Substantia nigra (tissue), 51 donors: ENCODE measurements at places on chromosomes 7 and 10.
A peak's percentile ranks its signal among the peaks of the same experiment; 100 is the strongest.

DNA sequence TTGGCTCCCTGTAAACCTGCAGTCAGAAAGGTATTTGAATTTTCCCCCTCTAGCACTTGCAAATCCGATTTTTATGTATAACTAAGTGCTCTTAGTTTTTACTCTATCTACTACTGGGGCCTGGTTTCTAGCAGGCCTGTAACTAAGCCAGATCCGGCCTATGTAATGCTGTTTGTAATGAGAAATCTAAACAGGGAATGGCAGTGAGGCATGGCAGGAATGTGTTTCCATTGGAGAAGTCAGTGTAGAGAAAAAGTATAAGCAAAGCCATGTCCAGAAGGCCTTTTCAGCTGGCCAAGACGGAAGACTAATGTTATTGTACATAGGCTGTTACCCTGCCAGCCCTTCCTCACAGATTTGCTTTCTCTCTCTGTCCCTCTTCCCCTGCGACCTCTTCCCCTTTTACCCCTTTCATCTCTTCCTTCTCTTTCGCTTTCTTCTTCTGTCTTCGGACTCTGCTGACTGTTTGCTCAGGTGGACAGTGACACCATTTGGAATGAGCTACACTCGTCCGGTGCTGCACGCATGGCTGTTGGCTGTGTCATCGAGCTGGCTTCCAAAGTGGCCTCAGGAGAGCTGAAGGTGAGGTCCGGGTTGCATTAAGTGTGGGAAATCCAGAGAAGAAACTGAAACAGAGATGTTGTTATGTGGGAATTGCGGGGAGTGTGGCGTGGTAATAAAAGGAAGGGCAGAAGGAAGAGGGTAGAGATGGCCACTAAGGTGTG lies 297.5 kb downstream of the HDAC9 start:
- DNase-seq = no peak

GRCh38 chr7:47710201-47710935 lies 128.5 kb upstream of the TNS3 start:
- DNase-seq = no peak

GRCh38 chr10:120972259-120972658 lies 121.1 kb downstream of the WDR11 start:
- no peak for DNase-seq

DNA sequence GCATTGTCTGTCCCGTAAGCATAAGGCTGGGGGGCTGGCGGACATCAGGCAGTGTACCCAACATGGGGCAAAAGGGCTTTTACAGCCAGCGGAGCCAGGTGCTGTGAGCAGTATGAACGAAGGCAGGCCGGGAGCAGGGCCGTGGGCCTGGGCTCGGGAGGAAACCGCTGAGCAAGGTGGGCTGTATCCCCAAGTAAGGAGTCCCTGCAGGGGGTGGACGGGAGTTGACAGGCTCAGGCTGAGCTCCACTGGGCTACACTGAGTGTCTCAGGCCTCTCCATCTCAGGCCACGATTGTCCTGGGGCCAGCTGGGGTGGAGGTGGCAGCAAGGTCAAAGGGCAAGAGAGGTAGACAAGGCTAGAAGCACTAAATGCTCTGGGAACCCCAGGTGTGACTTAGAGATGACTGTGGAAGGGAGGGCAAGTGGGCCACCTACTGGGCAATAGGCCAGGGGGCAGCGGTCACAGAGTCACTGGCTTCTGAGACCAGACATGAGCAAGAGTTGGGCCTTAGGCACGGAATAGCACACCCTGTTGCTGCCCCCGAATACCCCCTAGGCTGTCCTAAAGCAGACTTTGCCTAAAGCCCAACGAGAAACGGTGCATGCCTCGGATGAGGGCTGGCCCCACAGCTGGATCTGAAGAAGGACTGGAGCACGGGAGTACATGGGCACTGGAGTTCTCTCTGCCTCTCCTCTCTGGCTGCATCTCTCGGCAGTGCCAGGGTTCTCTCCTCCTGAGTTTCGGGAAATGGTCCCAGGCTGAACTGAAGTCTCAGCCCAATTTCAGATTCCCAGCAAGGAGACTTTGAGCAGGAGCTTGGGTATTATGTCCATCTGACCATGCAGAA lies 10.8 kb upstream of the RAMP3 start:
- no peak for DNase-seq

GRCh38 chr7:101216860-101217387 lies 457 bp downstream of the PLOD3 start:
- no peak for DNase-seq

DNA sequence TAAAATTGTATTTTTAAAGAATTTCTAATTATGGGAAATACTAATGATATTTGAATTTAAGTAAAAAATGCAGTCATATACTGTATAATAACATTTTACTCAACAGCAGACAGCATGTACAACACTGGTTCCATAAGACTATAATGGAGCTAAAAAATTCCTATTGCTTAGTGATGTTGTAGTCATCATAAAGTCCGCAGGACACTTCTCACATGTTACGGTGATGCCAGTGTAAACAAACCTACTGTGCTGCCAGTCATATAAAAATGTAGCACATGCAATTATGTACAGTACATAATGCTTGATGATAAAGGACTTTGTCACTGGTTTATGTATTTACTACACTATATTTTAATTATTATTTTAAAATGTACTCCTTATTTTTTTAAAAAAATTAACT lies 629.3 kb downstream of the IPMK start:
- DNase-seq = no peak

GRCh38 chr7:29463504-29464158 lies 100.0 kb upstream of the PRR15 start:
- DNase-seq = no peak

DNA sequence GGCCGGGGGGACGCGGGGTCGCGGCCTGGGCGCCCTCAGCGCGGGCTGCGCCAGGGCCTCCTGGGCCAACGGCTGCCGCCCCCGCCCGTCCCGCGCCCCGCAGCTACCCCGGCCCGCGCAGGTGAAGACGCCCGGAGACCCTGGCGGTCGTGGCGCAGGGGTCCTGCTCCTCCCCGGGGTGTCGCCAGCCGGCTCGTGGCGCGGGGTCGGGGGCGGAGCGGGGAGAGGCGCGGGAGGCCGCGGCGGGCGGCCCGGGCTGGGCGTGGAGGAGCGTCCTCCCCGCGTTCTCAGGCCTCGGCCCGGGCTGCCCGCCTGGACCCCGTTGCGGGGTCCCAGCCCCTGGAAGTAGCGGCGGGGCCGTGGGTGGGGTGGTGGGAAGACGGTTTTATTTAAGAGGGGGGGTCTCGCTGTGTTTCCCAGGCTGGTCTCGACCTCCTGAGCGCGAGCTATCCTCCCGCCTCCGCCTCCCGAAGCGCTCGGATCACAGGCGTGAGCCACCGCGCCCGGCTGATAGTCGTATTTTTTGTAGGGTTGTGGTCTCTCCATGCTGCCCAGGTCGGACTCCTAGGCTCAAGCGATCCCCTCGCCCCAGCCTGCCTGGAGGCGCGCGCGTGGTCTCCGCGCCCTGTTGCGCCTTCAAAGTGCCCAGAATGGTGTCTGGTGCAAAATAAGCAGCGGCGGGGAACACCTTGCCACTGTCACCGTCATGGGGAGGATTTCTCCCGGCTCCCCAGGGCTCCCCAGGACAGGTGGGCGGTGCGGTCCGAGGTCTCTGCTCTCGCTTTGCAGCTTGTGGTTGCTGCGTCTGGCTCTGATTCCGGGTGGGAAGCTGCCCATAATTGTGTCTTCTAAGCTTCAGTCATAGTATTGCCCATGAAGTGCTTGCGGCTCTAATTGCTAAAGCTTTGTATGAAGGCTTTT lies 15.3 kb upstream of the SUN1 start:
- DNase-seq = no peak

DNA sequence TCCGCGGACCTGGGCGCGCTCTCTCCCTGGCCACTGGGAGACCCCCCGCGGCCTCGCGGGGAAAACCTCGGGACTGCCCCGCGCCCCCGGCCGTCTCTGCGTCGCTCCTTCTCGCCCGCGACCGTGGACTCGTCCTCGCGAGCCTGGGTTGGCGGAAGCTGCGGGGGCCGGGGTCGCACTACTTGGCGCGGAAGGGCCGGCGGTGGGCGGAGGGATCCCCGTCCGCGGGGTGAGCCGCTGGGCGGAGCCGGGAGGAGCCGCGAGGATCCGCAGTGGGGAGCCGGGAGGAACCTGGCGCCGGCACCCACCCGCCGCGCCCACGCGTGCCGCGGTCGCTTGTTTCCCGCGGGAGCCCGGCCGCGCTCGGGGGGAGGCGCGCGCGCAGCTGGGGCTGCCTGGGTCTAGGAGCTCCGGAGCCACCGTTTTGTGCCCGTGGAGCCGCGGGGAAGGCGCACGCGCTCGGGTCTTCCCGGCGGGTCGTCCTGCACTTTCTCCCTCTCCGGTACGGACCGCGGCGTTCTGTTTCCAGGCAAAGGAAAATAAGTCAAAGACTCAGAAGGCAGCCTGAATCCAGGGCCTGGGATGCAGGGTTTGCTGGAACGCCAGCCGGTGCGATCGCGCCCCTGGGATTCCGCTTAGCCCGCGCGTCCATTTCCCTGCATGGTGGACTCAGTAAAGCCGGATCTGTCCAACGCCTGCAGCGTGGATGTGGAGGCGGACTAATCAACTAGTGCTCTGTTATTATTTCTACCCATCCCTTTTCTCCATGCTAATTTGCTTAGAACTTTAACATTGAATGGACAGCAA lies 28.7 kb upstream of the KMT2C start:
- peak; percentile 80 for DNase-seq

DNA sequence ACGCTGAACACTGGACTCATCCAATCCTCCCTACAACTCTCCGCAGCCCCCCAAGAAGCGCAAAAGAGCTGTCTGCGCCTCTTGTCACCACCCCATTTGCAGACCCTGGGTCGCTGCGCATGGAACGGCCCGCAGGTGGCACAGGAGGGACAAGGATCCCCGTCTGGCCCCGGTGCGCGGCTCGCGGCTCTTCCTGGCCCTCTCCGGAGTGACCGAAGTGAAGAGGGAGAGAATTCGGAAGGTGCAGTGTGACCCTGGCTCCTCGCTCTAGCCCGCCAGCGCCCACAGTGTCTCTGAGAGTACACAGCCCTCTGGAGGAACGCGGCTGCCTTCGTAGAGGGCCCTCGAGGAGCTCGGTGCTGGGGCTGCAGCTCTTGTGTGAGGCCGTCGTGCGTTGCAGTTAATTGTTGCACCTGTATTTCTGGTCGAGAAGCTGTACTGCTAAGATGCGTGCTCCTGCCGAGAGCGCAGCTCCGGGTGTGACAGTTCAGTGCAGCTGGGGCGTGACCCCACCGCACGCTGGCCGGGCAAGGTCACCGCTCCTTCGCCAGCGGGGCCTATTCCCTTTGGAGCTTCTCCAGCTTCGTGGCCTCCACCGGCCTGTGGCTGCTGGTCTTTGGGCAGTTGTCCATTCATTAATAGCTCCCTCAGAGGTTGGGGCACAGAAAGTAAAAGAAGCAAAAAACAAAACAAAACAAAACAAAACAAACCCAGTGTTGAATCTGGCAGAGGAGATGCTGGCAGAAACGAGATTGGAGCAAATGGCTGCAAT lies 119.0 kb downstream of the SEC23IP start:
- DNase-seq = no peak

DNA sequence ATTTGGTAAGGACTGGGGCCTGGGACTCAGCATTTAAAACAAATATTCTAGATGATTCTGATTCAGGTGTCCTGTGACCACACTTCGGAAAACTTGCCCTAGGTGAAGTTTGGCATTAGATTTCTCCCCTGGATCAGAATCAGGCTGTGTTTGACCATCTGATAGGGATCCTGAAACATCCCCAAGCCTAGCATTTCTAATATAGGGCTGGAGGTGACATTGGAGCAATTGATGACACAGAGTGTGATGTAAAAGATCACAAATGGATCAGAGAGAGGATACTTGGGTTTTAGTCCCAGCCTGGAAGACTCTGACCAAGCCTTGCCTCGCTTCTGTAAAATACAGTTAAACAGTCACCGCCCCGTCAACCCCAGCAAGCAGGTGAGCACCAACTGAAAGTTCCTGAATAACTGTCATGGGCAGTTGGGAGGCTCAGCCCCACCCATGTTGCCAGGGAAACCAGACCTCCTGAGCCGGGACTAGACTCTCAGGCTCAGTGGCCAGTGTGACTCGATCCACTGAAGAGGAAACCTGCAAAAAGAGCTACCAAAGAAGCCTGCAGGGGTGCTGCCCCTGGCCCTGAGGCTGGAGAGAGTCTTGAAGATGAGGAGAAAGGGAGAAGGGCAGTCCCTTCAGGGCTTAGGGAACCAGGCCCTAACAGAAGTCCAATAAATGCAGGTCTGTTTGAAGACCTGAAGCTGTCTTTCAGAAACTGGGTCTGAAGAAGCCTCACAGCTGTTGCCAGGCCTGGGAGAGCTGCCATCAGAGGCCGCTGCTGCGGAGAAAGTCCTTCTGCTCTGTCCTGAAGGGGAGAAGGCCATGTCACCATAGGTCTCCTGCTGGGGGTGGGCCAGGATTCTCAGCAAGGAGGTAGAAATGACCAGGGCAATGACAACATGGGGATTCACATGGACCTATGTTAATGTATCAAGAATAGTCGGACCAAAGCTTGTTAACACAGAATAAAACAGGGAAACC lies 126.1 kb upstream of the KCNMA1 start:
- DNase-seq = no peak

GRCh38 chr7:47444376-47445098 lies 137.4 kb downstream of the TNS3 start:
- DNase-seq = no peak

- no peak for DNase-seq
Measured at GRCh38 chr7:18125476-18125875, 97.8 kb upstream of the PRPS1L1 start.

- no peak for DNase-seq
Measured at GRCh38 chr10:101042118-101042517, 11.1 kb downstream of the SFXN3 start.

- no peak for DNase-seq
Measured at GRCh38 chr10:15367296-15368085, 3.6 kb downstream of the FAM171A1 start.

DNA sequence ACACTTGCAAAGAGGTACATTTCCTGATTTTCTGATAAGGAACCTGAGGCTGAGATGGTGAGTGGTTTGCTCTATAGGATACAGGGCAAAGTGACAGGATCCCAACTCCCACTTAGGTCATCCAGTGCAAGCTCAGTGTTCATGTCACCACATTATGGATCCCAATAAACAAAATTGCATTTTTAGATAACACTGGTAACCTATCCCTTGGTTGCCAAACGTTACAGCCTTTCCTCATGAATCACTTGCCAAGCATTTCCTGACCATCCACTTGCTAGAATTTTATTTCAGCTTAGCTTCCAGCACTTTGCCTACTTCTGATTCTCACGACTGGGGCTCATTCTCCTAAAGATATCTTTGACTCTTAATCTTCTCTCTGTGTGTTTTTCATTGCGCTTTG lies 131.4 kb upstream of the ODAD2 start:
- DNase-seq = no peak

GRCh38 chr7:108057951-108058481 lies 55.1 kb upstream of the LAMB1 start:
- no peak for DNase-seq

DNA sequence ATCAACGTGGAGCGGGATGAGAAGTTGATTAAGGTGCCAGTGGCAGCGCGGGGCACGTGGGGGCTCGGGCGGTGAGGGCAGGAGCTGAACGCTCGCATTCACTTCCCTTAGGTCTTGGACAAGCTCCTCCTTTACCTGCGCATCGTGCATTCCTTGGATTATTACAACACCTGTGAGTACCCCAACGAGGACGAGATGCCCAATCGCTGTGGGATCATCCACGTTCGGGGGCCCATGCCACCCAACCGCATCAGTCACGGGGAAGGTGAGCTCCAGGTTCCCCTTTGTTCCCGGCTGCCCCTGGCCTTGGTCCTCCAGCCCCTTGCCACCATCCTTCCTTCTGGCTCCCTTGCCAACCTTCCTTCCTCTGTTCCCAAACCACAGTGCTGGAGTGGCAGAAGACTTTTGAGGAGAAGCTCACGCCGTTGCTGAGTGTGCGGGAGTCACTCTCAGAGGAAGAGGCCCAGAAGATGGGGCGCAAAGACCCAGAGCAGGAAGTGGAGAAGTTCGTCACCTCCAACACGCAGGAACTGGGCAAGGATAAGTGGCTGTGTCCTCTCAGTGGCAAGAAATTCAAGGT lies 2.5 kb downstream of the UFSP1 start:
- no peak for DNase-seq

- no peak for DNase-seq
Measured at GRCh38 chr7:36827726-36828703, 103.7 kb upstream of the AOAH start.
